Activated naive CD4-positive, alpha-beta T cell treated with anti-CD3 and anti-CD28 coated beads for 36 hours (primary cell): ENCODE measurements at places on chromosomes 7 and 10.
A peak's percentile ranks its signal among the peaks of the same experiment; 100 is the strongest.

DNA sequence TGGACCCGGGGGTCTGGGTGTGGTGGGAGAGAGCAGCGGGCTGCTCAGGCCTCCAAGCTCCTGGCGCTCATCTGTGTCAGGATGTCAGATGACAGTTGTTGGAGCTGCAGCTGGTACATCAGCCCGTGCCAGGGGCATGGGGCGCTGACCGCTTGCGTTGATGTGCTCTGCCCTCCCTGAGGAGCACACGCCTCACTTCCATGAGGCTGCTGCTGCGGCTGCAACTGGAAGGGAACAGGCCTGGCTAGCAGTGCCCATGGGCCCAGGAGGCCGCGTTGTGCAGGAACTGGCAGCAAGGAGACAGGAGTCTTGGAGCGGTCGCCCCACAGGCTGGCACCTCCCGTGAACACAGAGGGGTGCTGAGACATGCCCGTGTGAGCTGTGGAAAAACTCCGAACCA lies 361.3 kb upstream of the MKI67 start:
- DNase-seq, result no peak

DNA sequence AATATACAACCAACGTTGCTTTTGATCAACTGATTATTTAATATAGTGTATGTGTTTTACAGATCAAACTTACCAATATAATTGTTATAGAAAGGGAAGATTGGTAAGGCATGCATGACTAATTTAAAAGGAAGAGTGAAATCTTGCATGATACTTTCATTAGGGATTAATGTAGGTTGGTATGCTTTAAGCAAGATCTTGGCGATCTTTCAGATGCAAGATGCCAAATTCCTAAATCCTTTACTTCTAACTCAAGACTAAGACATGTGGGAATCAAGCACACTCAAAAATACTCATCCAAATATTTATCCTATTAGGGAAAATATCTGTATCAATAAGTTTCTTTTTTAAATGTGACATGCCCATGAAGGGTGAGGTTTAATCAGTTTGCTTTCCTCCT lies 321.4 kb upstream of the MEOX2 start:
- no peak for DNase-seq

- DNase-seq, result no peak
Measured at GRCh38 chr10:75487087-75487754, 55.8 kb downstream of the LRMDA start.

DNA sequence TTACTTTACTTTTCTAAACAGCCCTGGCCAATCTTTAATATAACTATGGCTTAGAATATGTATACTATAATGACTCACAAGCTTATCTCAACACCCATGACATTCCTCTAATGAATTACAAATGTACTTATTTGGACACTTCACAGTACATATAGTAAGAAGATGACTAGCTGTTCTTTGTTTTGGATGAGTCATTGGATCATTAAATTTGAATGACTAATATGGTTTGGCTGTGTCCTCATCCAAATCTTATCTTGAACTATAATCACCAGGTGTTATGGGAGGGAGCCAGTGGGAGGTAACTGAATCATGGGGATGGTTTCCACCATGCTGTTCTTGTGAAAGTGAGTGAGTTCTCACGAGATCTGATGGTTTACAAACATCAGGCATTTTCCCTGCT lies 807.5 kb upstream of the SORCS1 start:
- DNase-seq, result no peak

- DNase-seq, result no peak
Measured at GRCh38 chr7:128010391-128011127, 20.7 kb downstream of the LRRC4 start.

DNA sequence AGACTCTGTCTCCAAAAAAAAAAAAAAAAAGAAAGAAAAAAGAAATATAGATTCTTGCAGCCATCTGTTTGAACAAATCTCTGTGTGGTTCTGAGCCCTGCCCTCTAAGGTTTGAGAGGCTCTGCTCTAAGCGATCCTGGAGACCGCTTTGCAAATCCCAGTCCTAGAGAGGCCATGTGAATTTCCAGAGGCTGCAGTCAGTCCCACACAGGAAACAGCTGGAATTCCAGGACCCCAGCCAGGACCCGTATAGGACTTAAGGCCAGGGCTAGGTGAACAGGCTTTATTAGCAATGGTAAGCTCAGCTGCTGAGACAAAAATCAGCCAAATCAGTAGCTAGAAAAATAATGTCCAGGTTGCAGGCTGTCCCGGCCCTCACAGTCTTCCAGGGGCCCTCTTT lies 154.8 kb downstream of the RPS24 start:
- no peak for DNase-seq

- peak; percentile 91 for DNase-seq
Measured at GRCh38 chr10:88091490-88092061, 228.2 kb downstream of the PTEN start.

GRCh38 chr7:17374654-17375053 lies 76.2 kb downstream of the AHR start:
- no peak for DNase-seq

DNA sequence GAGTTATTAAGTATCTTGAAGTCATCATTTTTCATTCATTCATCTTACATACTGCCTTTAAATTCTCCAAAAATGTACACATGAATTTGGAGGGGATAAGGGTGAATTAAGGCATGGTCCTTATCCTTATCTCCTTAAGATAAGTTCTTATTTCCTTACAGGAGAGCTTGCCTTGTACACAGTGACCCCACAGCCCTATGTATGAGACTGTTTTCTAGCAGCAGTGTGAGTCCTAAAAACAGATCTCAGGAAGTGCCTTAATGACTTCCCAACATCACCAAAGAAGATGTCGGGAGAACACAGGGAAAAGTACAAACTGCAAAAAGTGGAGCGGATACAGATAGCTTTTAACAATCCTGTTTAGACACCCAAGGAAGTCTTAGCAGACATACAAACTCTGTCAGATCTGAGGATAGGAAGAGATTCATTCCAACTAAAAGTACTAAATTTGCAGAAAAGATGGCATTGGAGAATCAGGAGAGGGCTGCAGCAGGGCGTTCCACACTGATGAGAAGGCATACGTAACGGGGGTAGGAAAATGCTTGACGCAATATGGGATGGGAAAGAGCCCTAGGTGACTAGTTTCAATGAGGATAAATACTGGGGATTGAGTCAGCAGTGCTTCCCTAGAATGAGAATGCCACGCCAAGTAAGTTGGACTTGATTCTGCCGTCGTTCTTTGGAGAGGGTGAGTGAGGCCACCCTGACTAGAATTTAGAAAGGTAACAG lies 570.2 kb downstream of the PARD3 start:
- DNase-seq, result no peak

DNA sequence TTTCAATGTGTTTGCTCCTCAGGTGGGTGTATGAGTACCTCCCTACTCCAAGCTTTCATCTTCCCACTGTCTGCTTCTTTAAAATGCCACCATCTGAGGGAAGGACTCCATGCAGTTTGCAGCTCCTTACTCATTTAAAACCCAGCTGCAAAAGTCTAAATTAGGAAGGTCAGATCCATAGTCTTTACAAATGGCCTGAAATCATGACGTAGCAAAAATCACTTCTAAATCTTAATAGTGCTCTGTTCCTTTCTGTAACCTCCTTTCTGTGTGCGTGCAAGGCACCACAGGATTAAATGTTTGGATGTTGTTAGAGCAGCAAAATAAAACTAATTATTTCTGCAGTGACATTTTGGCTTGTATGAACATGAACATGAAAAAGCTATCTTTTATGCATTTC lies 366.9 kb upstream of the IGFBP3 start:
- no peak for DNase-seq

GRCh38 chr7:73850781-73851207 lies 8.5 kb upstream of the METTL27 start:
- no peak for DNase-seq

GRCh38 chr10:93461109-93461806 lies 20.9 kb downstream of the MYOF start:
- no peak for DNase-seq

- DNase-seq, result no peak
Measured at GRCh38 chr7:77859343-77859742, 60.8 kb downstream of the PHTF2 start.

- DNase-seq, result no peak
Measured at GRCh38 chr7:140564643-140565042, 76.0 kb downstream of the DENND2A start.

- DNase-seq, result no peak
Measured at GRCh38 chr10:7038416-7038815, 372.4 kb downstream of the SFMBT2 start.

- DNase-seq, result no peak
Measured at GRCh38 chr7:2520761-2521290, 1.3 kb downstream of the LFNG start.

DNA sequence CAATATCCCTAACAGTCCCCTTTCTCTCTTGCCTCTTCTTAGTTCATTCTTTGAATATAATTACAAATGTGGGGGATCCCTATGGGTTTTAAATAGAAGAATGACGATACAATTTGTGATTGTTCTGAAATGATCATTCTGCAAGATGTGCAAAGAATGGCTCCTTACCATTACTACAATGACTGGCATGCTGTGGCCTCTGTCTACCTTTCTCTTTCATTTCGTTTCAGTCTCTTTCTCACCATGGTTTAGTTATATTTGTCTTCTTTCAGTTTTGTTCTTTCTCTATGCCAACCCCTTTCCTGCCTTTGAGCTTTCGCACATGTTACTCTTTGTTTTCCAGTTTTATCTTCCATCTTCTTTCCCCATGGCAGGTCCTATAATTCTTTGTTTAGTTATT lies 176.5 kb downstream of the SUGCT start:
- DNase-seq, result peak; percentile 11

- no peak for DNase-seq
Measured at GRCh38 chr10:7738536-7739407, 35.7 kb downstream of the ITIH2 start.

GRCh38 chr7:118281196-118281595 lies 56.7 kb downstream of the ANKRD7 start:
- DNase-seq, result no peak

DNA sequence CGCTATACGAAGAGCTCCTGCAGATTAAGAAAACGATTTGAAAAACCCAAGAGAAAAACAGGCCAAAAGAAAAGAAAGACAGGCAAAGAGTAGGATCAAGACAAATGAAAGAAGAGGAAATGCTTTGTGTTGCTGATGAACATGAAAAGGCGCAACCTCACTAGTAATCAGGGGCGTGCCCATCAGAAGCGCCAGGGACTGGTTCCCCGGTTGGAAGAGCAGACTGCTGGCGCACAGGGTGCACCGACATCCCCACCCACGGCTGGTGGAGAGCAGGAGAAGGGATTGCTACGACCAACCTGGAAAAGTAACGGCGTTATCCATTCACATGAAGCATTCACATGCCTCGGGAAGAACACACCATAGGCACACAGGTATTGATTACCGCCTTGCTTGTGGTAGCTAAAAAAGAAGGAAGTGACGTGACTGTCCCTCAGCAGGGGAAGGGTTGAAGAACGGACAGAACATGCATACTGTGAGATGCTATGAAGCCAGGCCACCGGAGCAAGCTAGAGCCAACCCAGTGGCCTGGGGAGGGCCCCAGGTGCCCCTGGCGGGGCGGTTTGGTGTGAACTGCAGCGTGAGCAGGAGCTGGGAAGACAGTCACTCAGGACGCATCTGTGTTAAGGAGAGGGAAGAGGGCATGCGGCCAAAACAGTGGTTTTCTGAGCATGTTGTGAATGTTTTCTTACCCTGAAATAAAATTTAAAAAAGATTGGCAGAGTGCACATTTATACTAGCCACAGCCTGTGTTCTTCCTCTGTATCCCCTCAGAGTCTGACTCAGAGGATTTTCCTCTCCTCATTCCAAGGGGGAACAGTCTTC lies 18.3 kb downstream of the AGAP3 start:
- no peak for DNase-seq

- no peak for DNase-seq
Measured at GRCh38 chr7:69429911-69430383, 168.3 kb upstream of the AUTS2 start.

DNA sequence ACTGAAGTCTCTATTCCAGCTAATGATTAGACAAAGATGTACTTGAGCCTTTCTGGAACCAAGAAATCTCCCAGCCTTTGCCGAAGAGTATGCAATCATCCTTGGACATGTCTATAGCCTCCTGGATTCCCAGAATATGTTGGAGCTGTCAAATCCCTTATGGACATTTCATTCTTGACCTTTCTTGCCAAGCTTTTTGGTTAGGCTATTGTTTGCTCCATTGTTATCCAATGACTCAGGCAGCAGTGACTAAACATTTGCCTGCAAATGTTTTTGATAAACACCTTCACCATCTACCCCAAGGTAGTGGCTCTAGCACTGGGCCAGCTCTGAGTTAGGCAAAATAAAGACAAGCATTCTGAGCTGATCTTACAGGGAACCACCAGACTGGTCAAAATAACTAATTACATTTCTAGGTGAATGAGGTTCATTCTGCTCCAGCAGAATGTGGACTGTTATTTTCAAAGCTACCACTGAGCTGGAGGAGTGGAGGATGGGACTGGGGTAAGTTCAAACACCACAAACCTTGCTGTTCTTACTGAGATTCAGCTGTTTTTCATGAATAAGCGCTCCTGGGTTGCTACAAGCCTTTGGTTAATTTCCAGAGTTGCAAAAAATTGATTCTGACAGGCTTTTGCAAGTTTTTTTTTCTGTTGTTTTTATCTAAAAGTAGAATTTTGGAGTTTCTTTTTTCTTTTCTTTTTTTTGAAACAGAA lies 81.0 kb downstream of the TMEM270 start:
- no peak for DNase-seq

- peak; percentile 28 for DNase-seq
Measured at GRCh38 chr7:116862951-116863670, 724 bp downstream of the CAPZA2 start.

DNA sequence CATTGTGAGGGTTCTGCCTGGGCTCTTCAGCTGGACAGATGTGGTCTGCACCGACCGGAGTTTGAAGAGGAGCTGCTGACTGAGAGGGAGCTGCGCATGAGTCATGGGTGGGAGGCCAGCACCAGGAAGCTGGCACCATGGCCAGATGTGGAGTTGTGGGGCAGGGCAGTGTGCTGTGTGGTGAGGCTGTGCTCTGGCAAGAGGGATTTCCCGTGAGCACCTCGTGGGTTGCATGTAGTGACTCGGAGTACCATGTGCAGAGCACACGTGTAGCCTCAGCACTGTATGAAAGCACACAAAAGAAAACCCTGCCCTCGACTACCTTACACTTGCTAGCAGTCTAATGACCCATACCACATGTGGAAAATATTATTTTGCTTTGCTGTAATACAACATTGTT lies 103.4 kb downstream of the WNT2 start:
- DNase-seq, result no peak
